GM23338 (cell line): ENCODE measurements at places on chromosomes 16 and 17. TPM values are rescaled to one million over a fixed set of nuclear protein-coding genes. Genes with fewer than 3 reads are reported as not detected.

GRCh38 chr16:58462997-58463941 lies 36.7 kb upstream of the NDRG4 start:
- no peak overlapping the region for H3K27ac ChIP-seq
- H3K4me1 ChIP-seq = peaks cover 11% of the 10 kb centered on the region; the same call in 1 of the 2 replicates
- H3K27me3 ChIP-seq = peaks cover 63% of the 10 kb centered on the region
- H3K36me3 ChIP-seq = no peaks in the 10 kb centered on the region

MCRIP1 gene
- 85.2 and 110 TPM in 2 replicates for total RNA-seq

DNA sequence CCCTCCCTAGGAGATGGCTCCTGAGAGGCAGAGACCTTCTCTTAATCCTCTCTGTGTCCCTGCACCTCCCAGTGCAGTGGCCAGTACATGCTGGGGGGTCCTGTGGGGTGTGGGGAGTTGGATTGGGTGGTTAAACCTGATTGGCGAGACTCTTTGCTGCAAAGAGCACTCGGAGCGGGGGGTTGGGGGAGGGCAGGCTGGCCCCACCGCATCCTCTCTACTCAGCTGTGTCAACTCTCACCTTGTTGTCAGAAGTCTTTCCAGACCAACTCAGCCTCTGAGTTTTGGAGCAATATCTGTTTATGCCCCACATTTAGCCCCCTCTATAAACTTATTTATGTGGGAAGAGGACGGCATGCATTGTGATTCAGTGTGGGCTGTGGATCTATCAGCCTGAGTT lies 40.0 kb downstream of the SMARCE1 start:
- H3K27me3 ChIP-seq = no peaks in the 10 kb centered on the region
- DNase-seq = no peak
- H3K4me3 ChIP-seq = no peak overlapping the region

- H3K27ac ChIP-seq = no peak overlapping the region
- no peaks in the 10 kb centered on the region for H3K36me3 ChIP-seq
- H3K4me1 ChIP-seq = no peaks in the 10 kb centered on the region
- no peak overlapping the region for H3K4me3 ChIP-seq
Measured at GRCh38 chr16:11972128-11972527, 4.4 kb upstream of the SNX29 start.

TOM1L1 gene
- 58.0 and 68.0 TPM in 2 replicates for total RNA-seq

GRCh38 chr16:8087146-8087545 lies 503.2 kb downstream of the TMEM114 start:
- H3K27me3 ChIP-seq = no peaks in the 10 kb centered on the region
- no peak for DNase-seq
- no peak overlapping the region for H3K27ac ChIP-seq
- no peak overlapping the region for H3K4me3 ChIP-seq
- no peaks in the 10 kb centered on the region; the same call in 1 of the 2 replicates for H3K36me3 ChIP-seq

PRKCA gene
- total RNA-seq = 24.5 and 35.4 TPM in 2 replicates
